Mesothelial cell of epicardium (in vitro differentiated cells): ENCODE measurements at places on chromosomes 2 and 18. TPM values are rescaled to one million over a fixed set of nuclear protein-coding genes. Genes with fewer than 3 reads are reported as not detected.

DNA sequence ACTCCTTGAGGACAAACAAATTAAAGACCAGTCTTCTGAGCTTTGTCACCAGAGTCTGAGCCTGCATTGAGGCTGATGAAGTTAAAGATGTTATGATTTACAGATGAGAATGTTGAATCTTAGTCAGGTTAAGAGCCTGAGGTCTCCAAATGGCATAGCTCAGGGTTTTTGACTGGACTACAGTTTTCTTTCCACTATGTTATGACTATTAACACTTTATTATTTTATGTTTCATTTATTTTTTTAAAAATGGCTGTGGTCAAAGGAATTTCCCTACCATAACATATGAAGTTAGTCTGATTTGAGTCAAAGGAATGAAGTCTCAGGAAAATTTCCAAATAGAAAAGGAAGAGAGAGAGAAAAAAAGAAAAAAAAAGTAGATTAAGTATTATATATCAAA is 39.7 kb upstream of the CWC22 start:
- peaks cover 3% of the 10 kb centered on the region for H3K27me3 ChIP-seq
- H3K27ac ChIP-seq: no peak overlapping the region
- H3K36me3 ChIP-seq: no peaks in the 10 kb centered on the region

DNA sequence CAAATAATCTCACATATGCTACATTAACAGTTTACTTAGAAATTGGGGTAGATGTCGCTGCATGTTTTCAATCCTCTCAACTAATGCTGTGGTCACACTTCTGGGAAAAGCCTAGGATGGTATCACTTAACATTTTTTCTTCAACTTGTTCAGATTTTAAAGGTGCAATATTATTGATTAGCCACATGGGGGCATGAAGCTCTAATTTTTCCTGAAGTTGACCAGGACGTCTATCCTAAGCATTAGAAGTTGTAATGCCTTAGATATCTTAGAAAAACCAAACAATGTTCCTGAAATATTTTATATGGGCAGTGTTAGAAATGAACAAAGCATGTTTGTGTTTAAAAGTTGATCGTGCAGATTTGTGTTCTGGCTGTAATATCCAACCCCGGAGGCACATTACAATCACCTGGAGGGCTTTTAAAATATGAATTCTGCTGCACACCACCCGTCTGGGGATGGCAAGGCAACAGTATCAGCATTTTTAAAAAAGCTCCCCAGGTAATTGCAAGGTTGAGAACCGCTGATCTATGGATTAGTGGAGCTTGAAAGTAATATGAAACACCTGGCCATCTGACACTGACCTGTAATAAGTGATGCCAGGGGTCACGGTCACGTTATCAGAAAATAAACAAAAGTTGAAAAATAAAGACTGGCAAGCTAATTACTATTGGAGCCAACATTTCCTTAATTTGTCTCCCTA is 100.5 kb upstream of the LMAN1 start:
- no peak overlapping the region for H3K4me3 ChIP-seq
- peak overlapping the region; percentile 86 for H3K27ac ChIP-seq
- peaks cover 7% of the 10 kb centered on the region for H3K36me3 ChIP-seq
- peaks cover 41% of the 10 kb centered on the region for H3K4me1 ChIP-seq
- no peak for DNase-seq

Gene IGFBP5
- 415 to 456 TPM (median 447 TPM) in 3 replicates for total RNA-seq

GRCh38 chr2:239271882-239272281 is 128.9 kb downstream of the HDAC4 start:
- H3K36me3 ChIP-seq: no peaks in the 10 kb centered on the region
- H3K27ac ChIP-seq: peak overlapping the region; percentile 77
- no peak overlapping the region for H3K4me3 ChIP-seq
- peaks cover 46% of the 10 kb centered on the region for H3K4me1 ChIP-seq

DNA sequence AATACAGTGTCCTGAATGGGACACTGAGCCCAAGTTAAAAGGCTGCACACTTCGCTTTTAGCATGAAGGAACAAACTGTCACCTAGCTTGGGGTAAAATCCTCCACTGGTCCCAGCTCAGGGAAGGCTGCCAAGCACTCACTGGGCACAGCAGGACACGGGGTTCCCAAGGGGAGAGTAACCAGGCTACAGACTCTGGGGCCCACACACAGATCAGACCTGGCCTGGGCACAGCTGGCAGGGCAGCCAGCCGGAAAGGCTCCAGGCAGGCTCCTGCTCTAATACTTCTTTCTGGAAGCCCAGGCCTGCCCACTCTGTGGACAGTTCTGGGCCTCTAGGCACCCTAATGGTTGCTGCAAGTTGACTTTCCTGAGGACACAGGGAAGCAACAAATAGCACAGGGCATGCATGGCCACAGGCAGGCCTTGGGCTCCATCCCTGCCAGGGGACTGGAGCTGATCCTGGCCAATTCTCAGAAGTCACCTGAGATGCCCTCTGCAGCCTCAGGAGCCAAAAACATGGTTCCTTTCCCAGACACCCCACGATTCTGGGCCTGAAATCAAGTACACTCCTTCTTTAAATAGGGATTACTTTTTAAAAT is 18.7 kb upstream of the SULT1C3 start:
- H3K4me3 ChIP-seq: no peak overlapping the region
- no peaks in the 10 kb centered on the region for H3K27me3 ChIP-seq
- no peaks in the 10 kb centered on the region for H3K4me1 ChIP-seq
- H3K27ac ChIP-seq: no peak overlapping the region
- no peaks in the 10 kb centered on the region for H3K36me3 ChIP-seq
- DNase-seq: no peak

- no peaks in the 10 kb centered on the region for H3K27me3 ChIP-seq
- peak within 1 kb of the TSS; percentile 87 for H3K4me3 ChIP-seq
- DNase-seq: peak; percentile 59
- no peaks in the 10 kb centered on the region for H3K36me3 ChIP-seq
- peak within 1 kb of the TSS; percentile 88 for H3K27ac ChIP-seq
These were observed at the start of gene CSRNP3 for GRCh38 chr2:165469417-165469816. Gene CSRNP3 (plus strand): TSS chr2:165469698. CDS start chr2:165595066, 125,368 bp downstream.

DNA sequence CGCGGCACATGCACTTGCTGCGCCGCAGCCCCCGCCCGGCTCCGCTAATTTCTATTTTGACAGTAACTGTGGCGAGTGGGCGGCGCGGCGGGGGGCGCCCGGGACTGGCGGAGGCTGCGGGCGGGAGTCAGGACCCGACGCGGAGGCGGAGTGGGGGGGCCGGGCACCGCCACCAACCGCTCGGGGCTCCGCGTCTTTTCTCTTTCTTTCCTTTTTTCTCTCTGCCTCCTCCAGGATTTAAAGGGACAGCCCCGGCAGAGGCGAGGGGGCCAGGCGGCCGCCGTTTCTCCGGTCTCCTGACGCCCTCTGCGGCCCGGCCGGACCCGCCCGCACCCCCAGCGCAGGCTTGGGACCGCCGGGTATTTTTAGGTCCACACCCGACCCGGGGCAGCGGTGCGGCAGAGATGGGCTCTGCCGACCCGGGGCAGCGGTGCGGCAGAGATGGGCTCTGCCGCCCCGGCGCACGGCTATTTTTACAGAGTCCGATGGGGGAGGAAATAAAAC is 460 bp upstream of the ZBTB7C start:
- H3K4me3 ChIP-seq: peak overlapping the region; percentile 66
- peaks cover 15% of the 10 kb centered on the region for H3K4me1 ChIP-seq
- peaks cover 75% of the 10 kb centered on the region for H3K27me3 ChIP-seq
- no peaks in the 10 kb centered on the region for H3K36me3 ChIP-seq

Gene SLC11A1
- total RNA-seq: 0.53 to 0.79 TPM (median 0.76 TPM) in 3 replicates

DNA sequence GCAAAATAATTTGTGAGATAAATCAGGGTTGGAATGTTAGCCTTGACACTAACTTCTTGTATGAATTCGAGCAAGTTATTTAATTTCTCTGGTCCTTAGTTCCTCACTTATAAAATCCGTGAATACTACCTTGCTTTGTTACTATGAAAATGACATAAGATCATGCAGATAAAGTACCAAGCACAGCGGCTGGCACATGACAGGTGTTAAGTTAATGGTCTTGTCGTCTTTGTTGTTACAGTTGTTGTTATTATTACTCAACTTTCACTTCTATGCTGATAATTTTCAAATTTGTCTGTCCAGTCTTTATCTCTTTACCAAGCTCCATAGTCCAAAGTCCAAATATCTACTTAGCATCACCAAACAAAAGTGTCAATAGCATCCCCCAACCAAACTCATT is 482.1 kb downstream of the ARHGAP15 start:
- H3K36me3 ChIP-seq: no peaks in the 10 kb centered on the region
- H3K27ac ChIP-seq: no peak overlapping the region
- H3K4me1 ChIP-seq: peaks cover 41% of the 10 kb centered on the region
- no peak overlapping the region for H3K4me3 ChIP-seq
- no peaks in the 10 kb centered on the region for H3K27me3 ChIP-seq

Gene KLHL14
- total RNA-seq: 0.04 to 0.11 TPM (median 0.09 TPM) in 3 replicates

Gene GEN1
- total RNA-seq: 17.0 to 19.6 TPM (median 17.8 TPM) in 3 replicates

DNA sequence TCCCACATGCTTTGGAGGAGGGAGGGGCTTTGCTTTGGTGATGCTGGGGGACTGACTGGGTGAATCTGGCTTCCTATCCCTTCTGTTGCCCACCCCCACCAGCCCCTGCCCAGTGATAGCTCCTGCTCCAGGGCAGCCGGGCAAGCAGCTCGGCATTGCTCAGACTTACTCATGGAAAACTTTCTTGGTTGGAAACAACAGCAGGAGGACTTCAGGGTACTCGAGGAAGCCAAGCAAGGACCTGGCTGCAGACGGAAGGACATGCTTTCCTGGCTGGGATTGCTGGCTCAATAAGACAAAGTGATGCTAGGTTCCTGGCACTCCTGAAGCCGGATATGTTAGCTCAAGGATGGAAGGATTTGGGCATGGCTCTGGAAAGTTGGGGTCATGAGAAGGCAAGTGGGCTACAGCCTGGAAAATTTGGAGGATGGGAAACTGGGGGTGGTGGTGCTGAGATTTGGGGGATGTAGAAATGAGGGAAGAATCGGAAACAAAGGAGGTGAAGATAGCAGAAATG is 3.1 kb downstream of the SPEG start:
- H3K27ac ChIP-seq: no peak overlapping the region
- H3K4me3 ChIP-seq: no peak overlapping the region
- peaks cover 16% of the 10 kb centered on the region for H3K4me1 ChIP-seq
- H3K27me3 ChIP-seq: peaks cover 5% of the 10 kb centered on the region
- DNase-seq: no peak
- no peaks in the 10 kb centered on the region for H3K36me3 ChIP-seq

GRCh38 chr2:89849731-89850130 is 1158.3 kb downstream of the RPIA start:
- H3K4me3 ChIP-seq: no peak overlapping the region
- H3K4me1 ChIP-seq: no peaks in the 10 kb centered on the region
- no peaks in the 10 kb centered on the region for H3K36me3 ChIP-seq
- no peak for DNase-seq
- H3K27me3 ChIP-seq: no peaks in the 10 kb centered on the region

GRCh38 chr2:220528180-220528675 is 900.8 kb downstream of the SLC4A3 start:
- no peaks in the 10 kb centered on the region for H3K4me1 ChIP-seq
- no peak overlapping the region for H3K27ac ChIP-seq
- peaks cover 1% of the 10 kb centered on the region for H3K27me3 ChIP-seq
- DNase-seq: no peak
- peaks cover 3% of the 10 kb centered on the region for H3K36me3 ChIP-seq

Gene ABCG8
- not detected in 3 replicates for total RNA-seq

DNA sequence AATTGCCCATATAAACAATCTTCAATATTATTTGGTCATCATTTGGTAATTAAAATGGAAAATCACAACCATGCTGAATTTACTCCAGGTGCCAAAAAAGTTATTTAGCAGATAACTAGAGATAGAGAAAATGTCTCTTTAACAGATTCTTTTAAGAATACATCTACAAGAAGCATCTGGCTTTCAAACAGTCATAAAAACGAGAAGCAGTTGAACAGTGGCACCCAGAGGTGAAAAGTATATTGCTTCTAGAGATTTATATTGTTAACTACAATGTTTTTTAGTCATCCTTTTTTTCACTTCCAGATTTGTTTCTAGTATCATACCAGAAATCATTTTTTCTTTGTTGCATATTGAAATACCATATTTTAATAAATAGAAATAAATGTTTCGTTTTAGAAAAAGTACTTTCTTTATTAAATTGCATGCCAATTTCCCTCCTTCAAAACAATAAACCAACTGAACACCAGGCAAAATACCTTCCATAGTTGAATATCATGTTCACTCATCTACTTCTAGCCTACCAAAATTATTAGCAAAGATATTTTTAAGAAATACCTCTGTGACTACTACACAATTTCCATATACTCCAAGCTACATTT is 65.4 kb upstream of the HNRNPA3 start:
- H3K27me3 ChIP-seq: peaks cover 30% of the 10 kb centered on the region
- H3K36me3 ChIP-seq: no peaks in the 10 kb centered on the region
- peaks cover 23% of the 10 kb centered on the region for H3K4me1 ChIP-seq
- no peak overlapping the region for H3K4me3 ChIP-seq

Gene CFAP221
- 3.5 to 4.6 TPM (median 4.5 TPM) in 3 replicates for total RNA-seq

Gene SLC5A7
- 0.11 TPM in 1 of 3 replicates, not detected in the others for total RNA-seq

Gene APOB
- total RNA-seq: 0.13 to 0.23 TPM (median 0.22 TPM) in 3 replicates

DNA sequence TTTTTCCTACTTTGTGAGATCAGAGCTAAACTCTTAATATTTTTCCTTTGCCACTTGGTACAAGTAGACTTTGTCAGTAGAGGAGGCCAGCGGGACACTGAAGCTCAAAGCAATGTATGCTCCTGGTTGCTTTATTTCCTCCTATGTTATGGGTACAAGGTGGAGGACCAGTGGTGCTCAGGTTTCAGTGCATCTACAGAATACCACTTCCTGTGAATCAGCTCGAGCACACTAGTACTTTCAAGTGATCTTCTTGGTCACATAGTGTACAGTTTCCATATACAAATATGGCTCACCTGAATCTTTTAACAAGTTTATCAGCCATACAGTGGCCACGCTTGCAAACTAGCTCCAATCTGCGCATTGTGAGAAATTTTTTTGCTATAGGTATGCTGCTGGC is 1674.8 kb upstream of the TMEFF2 start:
- no peaks in the 10 kb centered on the region for H3K27me3 ChIP-seq
- no peaks in the 10 kb centered on the region for H3K4me1 ChIP-seq
- peaks cover 2% of the 10 kb centered on the region for H3K36me3 ChIP-seq
- no peak overlapping the region for H3K4me3 ChIP-seq
- no peak overlapping the region for H3K27ac ChIP-seq

GRCh38 chr2:120793682-120794403 is 58.2 kb downstream of the GLI2 start:
- peak overlapping the region; percentile 81 for H3K27ac ChIP-seq
- no peak for DNase-seq
- peaks cover 8% of the 10 kb centered on the region for H3K36me3 ChIP-seq
- no peaks in the 10 kb centered on the region for H3K27me3 ChIP-seq

Gene ADGRF3
- total RNA-seq: 0.20 to 0.83 TPM (median 0.22 TPM) in 3 replicates
